ENCODE measurements at places on chromosomes 4 and X. TPM values are rescaled to one million over a fixed set of nuclear protein-coding genes. Genes with fewer than 3 reads are reported as not detected.

- no peak for DNase-seq
Observed at GRCh38 chr4:89177807-89178206, 66.5 kb downstream of the TIGD2 start.

DNA sequence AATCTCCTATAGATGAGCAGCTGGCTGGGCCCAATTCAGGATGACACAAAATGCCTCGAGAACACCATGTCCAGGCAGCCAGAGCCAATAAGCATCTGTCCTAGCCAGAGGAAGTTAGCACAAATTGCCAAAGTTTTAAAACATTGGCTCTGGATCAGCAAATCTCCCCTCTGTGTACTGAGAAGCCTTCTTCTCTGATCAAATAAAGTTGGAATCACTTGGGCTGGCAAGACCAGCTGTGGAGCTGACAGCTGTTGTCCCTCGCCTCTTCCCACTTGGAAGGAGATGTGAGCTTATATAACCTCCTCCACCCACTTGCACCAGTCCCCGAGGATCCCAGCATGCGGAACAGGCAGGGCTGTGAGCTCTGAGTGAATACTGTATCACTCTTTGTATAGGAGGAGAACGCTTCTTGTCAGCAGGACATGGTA, 183.9 kb downstream of the OPHN1 start:
- DNase-seq: no peak

The HNRNPD gene
- 59.4 TPM for total RNA-seq

The ALB gene
- not detected for total RNA-seq

The CYBB gene
- 0.19 TPM for total RNA-seq

DNA sequence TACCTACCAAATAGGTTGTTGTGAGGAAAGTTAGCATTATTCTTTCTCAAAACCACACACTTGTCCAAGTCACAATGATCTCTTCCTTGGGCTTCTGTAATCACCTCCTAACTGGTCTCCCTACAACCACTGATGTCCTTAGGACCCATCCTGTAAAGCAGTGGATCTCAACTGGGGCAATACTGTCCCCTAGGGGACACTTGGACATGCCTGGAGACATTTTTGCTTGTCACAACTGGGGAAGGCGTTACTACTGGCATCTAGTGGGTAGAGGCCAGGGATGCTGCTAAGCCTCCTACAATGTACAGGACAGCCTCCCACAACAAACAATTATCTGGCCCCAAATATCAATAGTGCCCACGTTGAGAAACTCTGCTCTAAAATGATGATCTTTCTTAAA, 118.7 kb upstream of the AP1S2 start:
- peak; percentile 62 for DNase-seq

- peak; percentile 60 for DNase-seq
Observed at GRCh38 chr4:20773144-20773997, 73.1 kb downstream of the PACRGL start.

GRCh38 chr4:7207628-7208231, 15.4 kb downstream of the SORCS2 start:
- no peak for DNase-seq

DNA sequence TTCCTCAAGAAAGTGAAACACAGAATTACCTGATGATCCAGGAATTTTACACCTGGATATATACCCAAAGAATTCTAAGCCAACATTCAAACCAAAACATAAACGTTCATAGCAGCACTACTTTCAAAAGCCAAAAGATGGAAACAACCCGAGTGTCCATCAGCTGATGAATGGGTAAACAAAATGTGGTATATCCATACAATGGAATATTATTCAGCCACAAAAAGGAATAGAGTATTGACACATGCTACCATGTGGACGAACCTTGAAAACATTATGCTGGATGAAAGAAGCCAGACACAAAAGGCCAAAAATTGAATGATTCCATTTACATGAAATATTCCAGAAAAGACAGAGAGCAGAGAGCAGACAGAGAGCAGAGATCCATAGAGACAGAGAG, 52.0 kb downstream of the IRF2 start:
- no peak for DNase-seq

- no peak for DNase-seq
Observed at GRCh38 chrX:45781901-45782553, 581.4 kb upstream of the DIPK2B start.

DNA sequence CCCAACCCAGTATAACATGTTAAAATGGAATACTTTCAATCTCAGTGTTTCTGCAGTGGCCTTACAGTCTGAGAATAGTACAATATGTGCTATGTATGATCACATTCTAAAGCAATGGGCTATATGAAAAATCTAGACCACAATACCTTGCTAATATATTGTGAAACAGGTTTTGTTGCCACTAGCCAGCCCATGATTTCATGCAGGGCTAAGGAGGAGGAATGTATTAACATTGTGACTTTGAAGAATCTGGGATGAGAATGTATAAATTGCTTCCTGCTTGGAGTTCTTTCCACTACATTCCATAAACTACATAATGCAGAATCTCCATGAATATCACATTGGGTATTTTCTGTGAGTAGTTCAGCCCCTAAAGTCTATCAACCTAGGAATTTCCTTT, 935.4 kb upstream of the GRIA3 start:
- no peak for DNase-seq

GRCh38 chr4:169677150-169677748, 56.9 kb downstream of the CLCN3 start:
- no peak for DNase-seq

DNA sequence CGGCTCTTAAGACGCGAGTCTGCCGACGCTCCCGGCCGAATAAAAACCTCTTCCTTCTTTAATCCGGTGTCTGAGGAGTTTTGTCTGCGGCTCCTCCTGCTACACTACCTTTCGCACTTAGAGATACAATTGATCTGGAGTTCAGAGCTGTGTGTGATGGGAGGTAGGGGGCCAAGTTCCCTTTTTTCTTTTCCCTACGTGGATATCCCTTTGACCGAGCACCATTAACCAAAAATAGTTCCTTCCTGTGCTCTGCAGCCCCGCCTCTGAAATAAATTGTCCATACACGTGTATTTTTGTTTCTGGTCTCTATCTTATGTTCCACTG, 555 bp upstream of the PGM2 start:
- DNase-seq: no peak

The ABCG2 gene
- total RNA-seq: 2.1 TPM

The STPG2 gene
- 0.19 TPM for total RNA-seq

- DNase-seq: no peak
Observed at GRCh38 chr4:145307120-145307519, 126.7 kb upstream of the OTUD4 start.

GRCh38 chr4:1871471-1872021, 353 bp downstream of the NSD2 start:
- no peak for DNase-seq

GRCh38 chr4:37685161-37685822, 884 bp downstream of the RELL1 start:
- DNase-seq: peak; percentile 40

GRCh38 chr4:140335076-140335475, 38.4 kb upstream of the SCOC start:
- DNase-seq: no peak

DNA sequence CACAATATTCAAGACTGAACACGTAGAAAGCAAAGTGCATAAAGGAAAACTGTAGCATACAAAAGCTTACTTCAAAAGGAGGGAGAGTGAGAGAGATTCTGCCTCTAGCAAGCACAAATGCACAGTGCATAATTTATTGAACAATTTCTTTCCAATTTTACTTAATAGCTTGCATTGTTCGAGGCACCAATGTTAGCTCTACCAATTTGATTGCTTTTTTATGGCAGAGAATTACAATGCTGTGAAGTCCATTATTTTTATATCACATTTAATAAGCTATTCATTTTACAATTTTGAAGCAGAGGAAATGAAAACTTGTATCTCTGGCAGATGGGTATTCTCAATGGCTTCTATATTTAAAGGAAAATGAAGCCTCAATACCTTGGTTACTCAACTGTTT, 331.7 kb downstream of the GPM6A start:
- DNase-seq: no peak

The IL3RA gene
- not detected for total RNA-seq

GRCh38 chr4:184762100-184762499, 28.2 kb upstream of the CENPU start:
- no peak for DNase-seq

- no peak for DNase-seq
Observed at GRCh38 chrX:5490786-5491563, 737.7 kb downstream of the NLGN4X start.

- no peak for DNase-seq
Observed at GRCh38 chr4:31026256-31026655, 306.1 kb downstream of the PCDH7 start.

The ARHGAP24 gene
- 2.6 TPM for total RNA-seq

DNA sequence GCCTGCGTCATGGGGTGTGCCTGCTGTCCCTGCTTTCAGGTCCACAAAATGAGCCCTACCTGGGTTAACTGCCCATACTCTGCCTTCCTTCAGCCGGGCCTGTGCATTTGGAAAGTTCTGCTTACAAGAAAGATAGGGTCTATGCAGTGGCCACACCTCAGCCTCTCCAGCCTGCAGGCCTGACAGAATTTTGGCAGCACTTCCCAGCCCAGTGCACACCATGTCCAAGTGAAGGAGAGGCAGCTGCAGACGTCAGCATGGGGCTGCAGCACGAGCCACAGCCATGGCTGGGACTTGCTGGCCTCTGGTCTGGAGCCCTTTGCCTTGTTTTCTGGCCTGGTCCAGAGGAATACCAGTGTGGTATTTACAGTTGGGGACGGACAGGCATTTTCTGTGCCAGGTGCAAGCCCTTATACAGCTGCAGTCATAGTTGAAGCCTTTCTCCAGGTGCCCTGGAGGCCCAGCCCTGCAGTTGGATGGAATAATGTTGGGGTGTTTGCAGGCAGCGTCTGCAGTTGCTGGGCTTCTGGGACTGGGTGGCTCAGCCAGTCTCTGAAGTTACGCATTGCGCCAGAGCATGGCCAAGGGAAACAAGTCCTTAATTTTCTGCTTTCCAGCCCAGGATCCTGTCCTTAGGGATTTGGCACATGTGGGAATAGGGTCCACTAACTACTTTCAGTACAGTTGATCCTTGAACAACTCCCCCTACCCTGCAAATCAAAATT, 26.2 kb downstream of the JADE1 start:
- DNase-seq: no peak

- no peak for DNase-seq
Observed at GRCh38 chr4:16133406-16133805, 49.6 kb upstream of the PROM1 start.

The NPFFR2 gene
- total RNA-seq: not detected

- DNase-seq: peak; percentile 60
Observed at GRCh38 chr4:40325406-40326019, 9.6 kb upstream of the CHRNA9 start.

The HELT gene
- not detected for total RNA-seq

DNA sequence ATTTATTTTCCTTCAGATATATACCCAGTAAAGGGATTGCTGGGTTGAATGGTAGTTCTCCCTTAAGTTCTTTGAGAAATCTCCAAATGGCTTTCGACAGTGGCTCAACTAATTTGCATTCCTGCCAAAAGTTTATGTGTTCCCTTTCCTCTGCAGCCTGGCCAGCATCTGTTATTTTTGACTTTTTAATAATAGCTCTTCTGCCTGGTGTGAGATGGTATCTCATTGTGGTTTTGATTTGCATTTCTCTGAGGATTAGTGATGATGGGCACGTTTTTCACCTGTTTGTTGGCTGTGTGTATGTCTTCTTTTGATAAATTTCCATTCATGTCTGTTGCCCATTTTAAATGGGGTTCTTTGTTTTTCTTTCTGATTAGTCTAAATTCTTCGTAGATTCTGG, 375.2 kb downstream of the UBE2NL start:
- DNase-seq: no peak

All from A172 (cell line).